Muscle of arm (tissue), 14 donors: ENCODE measurements at places on chromosomes 5 and 9.

DNA sequence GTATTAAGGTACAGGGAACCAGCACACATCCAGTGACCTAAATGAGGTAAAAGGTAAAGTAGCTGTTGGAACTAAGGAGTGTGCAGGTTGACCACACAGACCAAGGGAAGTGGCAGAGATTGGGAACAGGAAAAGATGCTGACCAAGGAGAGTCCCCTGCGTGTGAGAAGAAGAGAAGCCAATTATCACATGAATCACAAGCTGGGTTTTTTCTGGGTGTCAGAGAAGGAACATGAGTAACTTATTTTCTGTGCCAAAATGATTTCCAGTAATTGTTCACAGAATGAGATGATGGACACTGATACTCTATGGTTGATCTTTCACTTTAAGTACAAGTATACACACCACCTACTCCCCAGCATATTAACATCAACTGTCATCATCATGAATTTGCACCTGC is 130.7 kb upstream of the ACO1 start:
- no peak for DNase-seq

GRCh38 chr5:142779163-142779840 is 9.1 kb downstream of the ARHGAP26 start:
- DNase-seq: no peak

DNA sequence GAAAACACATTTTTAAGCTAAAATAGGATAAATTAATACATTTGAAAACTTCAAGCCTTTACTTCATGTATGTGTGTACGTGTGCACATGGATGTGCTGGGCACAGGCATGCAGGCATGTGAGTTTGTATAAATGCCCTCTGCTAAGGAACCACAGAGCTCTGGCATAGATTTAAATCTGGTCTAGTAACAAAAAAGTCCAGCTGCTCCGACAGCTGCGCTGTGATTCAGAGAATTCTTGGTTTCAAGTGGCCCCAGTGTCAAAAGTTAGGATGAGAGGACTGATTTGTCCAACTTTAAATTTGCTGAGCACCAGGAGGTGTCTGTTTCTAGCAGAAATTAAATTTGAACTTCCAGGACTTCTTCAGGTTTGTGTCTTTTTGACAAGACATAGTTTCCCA is 203.7 kb upstream of the TUT7 start:
- no peak for DNase-seq

DNA sequence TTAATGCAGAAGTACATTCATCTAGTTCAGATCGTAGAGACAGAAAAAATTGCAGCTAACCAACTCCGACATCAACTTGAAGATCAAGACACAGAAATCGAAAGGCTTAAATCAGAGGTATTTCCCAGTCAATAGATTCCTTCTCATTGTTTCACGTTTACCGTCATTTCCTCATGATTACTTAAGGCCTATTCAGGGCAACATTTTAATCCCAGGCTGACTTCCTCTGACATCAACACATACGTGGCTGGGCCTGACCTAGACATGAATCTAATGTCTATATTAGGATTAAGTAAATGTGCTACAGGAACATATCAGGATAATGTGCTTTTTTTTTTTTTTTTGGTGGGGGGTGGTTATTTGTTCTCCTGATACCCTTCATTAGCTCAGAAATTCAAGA is 107.9 kb downstream of the RASGRF2 start:
- no peak for DNase-seq

DNA sequence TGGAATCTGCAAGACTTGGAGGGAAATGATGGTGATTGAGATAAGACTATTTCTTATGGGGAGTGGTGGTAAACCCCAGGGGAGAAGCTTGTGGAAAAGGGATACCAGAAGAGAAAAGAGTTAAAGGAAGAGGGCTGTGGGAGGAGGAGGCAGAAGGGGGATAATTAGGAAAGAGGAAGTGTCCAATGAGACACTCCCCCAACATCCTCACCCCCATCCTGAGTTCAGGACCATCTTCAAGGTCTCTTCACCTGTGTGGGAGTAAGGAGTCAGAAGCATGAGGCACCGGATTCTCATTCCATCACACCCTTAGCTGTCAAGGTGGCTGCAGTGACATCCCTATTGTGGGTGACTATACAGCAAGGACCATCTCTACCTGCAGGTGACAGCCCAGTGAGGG is 106.6 kb upstream of the POC5 start:
- no peak for DNase-seq

DNA sequence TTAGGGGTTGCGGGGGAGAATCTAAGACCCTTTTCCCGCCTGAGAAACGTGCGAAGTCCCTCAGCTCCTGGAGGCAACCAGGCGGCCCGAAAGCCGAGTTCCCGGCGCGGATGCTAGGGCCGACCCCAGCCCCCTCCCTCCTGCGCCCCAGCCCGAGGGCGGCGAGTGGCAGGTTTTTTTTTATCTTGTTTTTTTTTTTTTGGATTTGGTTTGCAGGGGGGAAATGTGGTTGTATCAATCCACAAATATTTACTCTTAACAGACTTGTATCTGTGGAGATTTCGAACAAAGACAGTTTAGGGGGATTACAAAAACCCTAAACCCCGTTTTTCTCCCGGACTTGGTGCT is 10.7 kb downstream of the LMX1B start:
- DNase-seq: no peak
